T-helper 17 cell (primary cell): ENCODE measurements at places on chromosomes 1 and 21. TPM values are rescaled to one million over a fixed set of nuclear protein-coding genes. Genes with fewer than 3 reads are reported as not detected.

GRCh38 chr21:45572231-45572630 is 30.0 kb upstream of the SLC19A1 start:
- no peak overlapping the region for H3K4me3 ChIP-seq
- peaks cover 18% of the 10 kb centered on the region for H3K27me3 ChIP-seq
- no peak for DNase-seq
- no peaks in the 10 kb centered on the region for H3K36me3 ChIP-seq

DNA sequence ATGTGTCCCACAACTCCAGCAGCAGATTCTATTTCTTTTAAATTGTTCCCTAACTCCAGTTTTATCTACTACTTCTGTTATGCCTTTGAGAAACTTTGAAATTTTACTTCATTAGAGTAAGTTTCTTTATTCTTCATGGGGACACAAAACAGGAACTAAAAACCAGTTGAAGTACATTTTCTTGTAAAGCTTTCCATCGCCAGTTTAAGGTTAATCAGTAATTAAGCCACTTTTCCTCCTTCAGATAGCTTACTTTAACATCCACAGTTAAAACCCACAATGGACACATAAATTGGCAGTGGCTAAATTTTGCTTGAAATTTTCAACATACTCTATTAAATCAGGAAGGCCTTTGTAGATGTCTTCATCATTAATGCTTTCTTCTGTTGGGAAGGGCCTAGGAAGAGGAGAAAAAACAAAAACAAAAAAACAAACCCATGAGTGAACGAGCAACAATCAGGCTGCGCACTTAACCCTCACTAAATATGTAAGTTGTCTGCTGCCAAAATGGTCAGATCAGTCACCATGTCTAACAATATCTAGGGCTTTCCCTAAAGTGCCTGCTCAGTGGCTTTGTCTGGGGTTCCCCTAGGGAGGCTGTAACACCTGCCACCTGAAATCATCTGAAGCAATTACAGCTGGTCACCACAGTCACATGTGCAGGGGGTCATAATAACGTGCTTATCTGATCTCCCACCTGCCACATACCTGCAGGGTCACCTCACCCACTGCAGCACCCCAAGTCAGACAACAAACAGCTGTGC is 187.9 kb downstream of the VAV3 start:
- H3K36me3 ChIP-seq = peaks cover 10% of the 10 kb centered on the region
- peaks cover 6% of the 10 kb centered on the region for H3K4me1 ChIP-seq
- DNase-seq = no peak
- H3K4me3 ChIP-seq = no peak overlapping the region

- H3K4me3 ChIP-seq = no peak overlapping the region
- H3K36me3 ChIP-seq = peaks cover 12% of the 10 kb centered on the region
- no peaks in the 10 kb centered on the region for H3K4me1 ChIP-seq
Measured at GRCh38 chr1:22507587-22507986, 55.7 kb upstream of the EPHA8 start.

DNA sequence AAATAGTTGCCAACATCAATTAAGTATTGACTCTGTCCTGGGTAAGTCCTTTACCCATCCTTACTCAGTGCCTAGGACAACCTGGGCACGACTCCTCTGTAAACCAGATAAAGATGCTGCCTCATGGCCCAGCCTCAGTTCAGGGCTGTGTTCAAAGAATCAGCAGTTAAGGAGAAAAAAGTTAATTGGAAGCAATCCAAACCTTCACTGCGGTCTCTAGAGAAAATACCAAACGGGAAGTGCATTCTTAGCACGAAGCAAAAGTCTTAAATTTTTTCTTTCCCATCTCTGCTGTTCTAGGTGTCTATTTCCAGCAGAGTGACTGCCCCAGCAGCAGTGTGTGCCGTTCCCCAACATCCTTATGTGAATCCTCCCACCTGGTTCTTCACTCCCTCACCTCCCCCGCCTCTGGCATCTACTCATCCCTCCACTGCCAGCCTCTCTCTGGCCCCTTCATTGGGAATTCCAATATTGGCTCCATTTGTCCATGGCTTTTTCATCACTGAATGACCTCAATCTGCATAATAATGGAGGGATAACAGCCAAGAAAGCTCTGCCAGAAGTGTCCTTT is 23.2 kb downstream of the KANK4 start:
- no peak overlapping the region for H3K4me3 ChIP-seq
- peaks cover 11% of the 10 kb centered on the region for H3K27me3 ChIP-seq
- H3K36me3 ChIP-seq = peaks cover 2% of the 10 kb centered on the region
- H3K27ac ChIP-seq = no peak overlapping the region
- DNase-seq = no peak

DNA sequence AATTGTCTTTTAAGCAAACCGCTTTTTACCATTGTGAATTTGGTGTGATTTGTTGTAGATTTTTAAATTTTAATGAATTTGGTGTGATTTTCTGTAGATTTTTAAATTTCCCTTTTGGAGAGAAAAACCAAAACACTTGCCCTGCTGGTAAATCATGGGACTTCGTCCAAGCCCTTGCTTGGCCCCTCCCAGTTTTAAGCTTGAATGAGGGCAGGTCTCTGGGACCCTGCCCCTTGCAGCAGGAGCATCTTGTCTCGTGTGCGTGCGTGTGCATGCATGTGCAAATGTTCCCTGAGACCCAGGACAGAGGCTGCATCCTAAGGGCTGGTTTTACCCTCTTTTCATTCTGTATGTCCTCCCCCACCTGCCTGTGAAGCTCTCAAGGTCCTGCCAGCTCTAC is 248.6 kb downstream of the GREM2 start:
- no peaks in the 10 kb centered on the region for H3K27me3 ChIP-seq
- H3K4me1 ChIP-seq = no peaks in the 10 kb centered on the region
- H3K4me3 ChIP-seq = no peak overlapping the region
- no peak overlapping the region for H3K27ac ChIP-seq
- H3K36me3 ChIP-seq = no peaks in the 10 kb centered on the region

DNA sequence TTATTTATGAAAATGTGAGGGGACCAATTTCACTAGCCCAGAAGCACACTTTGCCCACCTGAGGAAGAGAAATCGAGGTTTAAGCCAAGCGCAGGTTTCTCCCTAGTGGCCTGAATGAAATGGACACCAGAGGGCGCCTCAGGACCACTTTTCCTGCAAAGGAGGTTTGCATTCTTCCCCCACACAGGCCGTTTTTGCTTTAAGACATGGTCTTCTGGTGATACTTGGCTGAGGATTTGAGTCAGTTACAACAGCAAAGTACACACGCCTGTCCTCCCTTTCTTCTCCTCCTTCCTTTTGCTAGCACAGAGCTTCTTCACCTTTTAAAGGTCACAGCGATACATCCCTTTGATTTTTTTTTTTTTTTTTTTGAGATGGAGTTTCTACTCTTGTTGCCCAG is 5.4 kb downstream of the PLA2G2E start:
- peak; percentile 49 for DNase-seq
- no peak overlapping the region for H3K4me3 ChIP-seq
- peaks cover 7% of the 10 kb centered on the region for H3K27me3 ChIP-seq
- peaks cover 2% of the 10 kb centered on the region for H3K36me3 ChIP-seq
- no peak overlapping the region for H3K27ac ChIP-seq

GRCh38 chr1:54876814-54877213 is 10.2 kb downstream of the DHCR24 start:
- no peaks in the 10 kb centered on the region for H3K4me1 ChIP-seq
- H3K27ac ChIP-seq = no peak overlapping the region
- no peak overlapping the region for H3K4me3 ChIP-seq
- no peak for DNase-seq
- H3K27me3 ChIP-seq = no peaks in the 10 kb centered on the region

GRCh38 chr1:199723250-199723956 is 304.1 kb upstream of the NR5A2 start:
- no peak overlapping the region for H3K27ac ChIP-seq
- DNase-seq = no peak
- H3K4me1 ChIP-seq = peaks cover 3% of the 10 kb centered on the region
- H3K36me3 ChIP-seq = no peaks in the 10 kb centered on the region
- peaks cover 23% of the 10 kb centered on the region for H3K27me3 ChIP-seq
- H3K4me3 ChIP-seq = no peak overlapping the region

DNA sequence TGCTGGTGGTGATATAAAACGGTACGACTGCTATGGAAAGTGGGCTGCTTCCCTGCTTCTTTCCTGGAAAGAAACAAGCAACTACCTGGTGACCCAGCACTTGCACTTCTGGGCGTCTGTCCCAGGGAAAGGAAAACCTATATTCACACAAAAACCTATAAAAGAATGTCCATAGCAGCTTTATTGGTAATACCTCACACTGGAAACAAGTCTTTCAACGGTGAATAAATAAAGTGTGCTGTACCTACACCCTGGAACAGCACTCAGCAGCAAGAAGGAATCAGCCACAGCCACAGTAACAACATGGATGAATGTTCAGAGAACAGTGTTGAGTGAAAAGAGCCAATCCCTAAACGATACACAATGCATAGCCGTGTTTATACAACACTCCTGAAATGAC is 19.9 kb downstream of the SLC19A1 start:
- H3K36me3 ChIP-seq = peaks cover 2% of the 10 kb centered on the region
- no peak overlapping the region for H3K27ac ChIP-seq
- H3K27me3 ChIP-seq = no peaks in the 10 kb centered on the region
- DNase-seq = no peak
- H3K4me1 ChIP-seq = peaks cover 6% of the 10 kb centered on the region
- H3K4me3 ChIP-seq = no peak overlapping the region

GRCh38 chr1:3029991-3030662 is 8.9 kb downstream of the ACTRT2 start:
- no peak overlapping the region for H3K27ac ChIP-seq
- no peaks in the 10 kb centered on the region for H3K27me3 ChIP-seq
- DNase-seq = no peak
- H3K4me1 ChIP-seq = peaks cover 14% of the 10 kb centered on the region
- no peak overlapping the region for H3K4me3 ChIP-seq

DNA sequence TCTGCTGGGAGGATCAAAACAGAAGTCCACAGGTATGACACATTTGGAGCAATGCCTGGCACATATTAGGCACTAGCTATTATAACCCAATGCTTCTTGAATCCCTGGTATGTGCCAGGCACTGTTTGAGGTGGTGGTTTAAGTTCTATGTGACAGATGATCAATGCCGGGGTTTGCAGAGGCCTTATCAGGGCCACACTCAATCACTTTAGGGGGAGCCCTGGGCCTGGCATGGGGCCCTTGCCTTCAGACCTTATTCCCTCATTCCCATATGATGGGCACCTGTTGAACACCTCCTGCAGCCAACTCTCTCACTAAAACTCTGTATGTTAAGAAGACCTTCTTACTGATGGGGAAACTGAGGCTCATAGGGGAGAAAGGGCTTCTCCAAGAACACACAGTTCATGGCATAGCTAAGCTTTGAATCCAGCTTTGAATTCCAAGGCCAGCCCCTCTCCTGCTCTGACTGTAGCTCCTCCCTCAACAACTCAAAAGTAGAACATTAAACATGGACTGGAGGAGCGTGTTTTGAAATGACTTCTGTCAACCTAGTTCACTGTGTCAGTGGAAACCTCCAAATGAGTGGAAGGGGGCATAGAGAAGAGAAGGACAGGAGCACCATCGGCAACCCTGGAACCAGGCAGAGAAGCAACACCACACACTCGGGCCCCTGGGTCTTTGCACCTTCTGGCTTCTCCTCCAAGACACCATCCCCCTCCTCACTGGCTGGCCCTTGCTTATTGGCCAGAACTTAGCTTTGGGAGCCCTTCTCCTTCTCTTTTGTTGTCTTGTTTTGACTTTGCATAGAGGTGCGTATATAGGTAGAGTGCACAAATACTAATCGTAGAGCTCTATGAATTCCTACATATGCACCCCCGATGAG is 6.6 kb upstream of the IFFO2 start:
- peaks cover 7% of the 10 kb centered on the region for H3K4me1 ChIP-seq
- no peak overlapping the region for H3K4me3 ChIP-seq
- H3K27ac ChIP-seq = no peak overlapping the region
- peaks cover 13% of the 10 kb centered on the region for H3K27me3 ChIP-seq
- H3K36me3 ChIP-seq = no peaks in the 10 kb centered on the region
- DNase-seq = no peak

- H3K27ac ChIP-seq = no peak overlapping the region
- DNase-seq = no peak
- no peaks in the 10 kb centered on the region for H3K36me3 ChIP-seq
- no peaks in the 10 kb centered on the region for H3K4me1 ChIP-seq
- no peak overlapping the region for H3K4me3 ChIP-seq
Measured at GRCh38 chr1:104648269-104648691, 898.6 kb downstream of the AMY1C start.

GRCh38 chr1:62800825-62801306 is 16.9 kb downstream of the ATG4C start:
- no peaks in the 10 kb centered on the region for H3K27me3 ChIP-seq
- no peak overlapping the region for H3K4me3 ChIP-seq
- peaks cover 9% of the 10 kb centered on the region for H3K4me1 ChIP-seq
- no peak for DNase-seq

GRCh38 chr1:169217636-169218035 is 111.1 kb downstream of the ATP1B1 start:
- no peak for DNase-seq

DNA sequence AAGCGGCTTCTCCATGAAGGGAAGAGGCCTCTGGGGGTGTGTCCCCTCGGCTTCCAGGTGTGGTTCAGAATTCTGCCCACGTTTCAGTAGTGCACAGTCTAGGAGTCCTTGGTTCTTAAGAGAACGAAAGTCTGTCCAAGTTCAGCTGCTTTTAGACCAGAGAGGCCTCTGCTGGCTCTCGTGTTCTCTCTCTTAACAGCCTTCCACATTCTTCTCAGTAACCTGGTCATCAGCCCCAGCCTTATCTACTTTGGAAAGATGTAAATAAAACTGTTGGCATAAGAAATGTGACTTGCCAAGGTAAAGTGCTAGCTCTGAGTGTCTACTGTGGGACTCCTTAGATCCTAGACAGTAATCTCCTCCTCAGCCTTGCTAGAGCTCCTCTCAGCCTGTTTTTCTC is 15.3 kb upstream of the STUM start:
- H3K27me3 ChIP-seq = peaks cover 55% of the 10 kb centered on the region
- DNase-seq = no peak
- H3K4me1 ChIP-seq = peaks cover 3% of the 10 kb centered on the region
- H3K36me3 ChIP-seq = peaks cover 6% of the 10 kb centered on the region

GRCh38 chr1:33410091-33410701 is 20.7 kb downstream of the PHC2 start:
- no peak overlapping the region for H3K27ac ChIP-seq
- H3K4me3 ChIP-seq = no peak overlapping the region
- peaks cover 3% of the 10 kb centered on the region for H3K36me3 ChIP-seq
- DNase-seq = no peak
- H3K27me3 ChIP-seq = peaks cover 30% of the 10 kb centered on the region
- H3K4me1 ChIP-seq = no peaks in the 10 kb centered on the region

GRCh38 chr1:26717017-26717491 is 21.2 kb downstream of the ARID1A start:
- DNase-seq = no peak
- H3K36me3 ChIP-seq = no peaks in the 10 kb centered on the region
- peak overlapping the region; percentile 88 for H3K27ac ChIP-seq
- no peaks in the 10 kb centered on the region for H3K27me3 ChIP-seq

GRCh38 chr1:112516141-112516540 is 7.4 kb downstream of the WNT2B start:
- H3K27ac ChIP-seq = no peak overlapping the region
- H3K4me1 ChIP-seq = peaks cover 6% of the 10 kb centered on the region
- no peak for DNase-seq
- no peaks in the 10 kb centered on the region for H3K27me3 ChIP-seq
- no peak overlapping the region for H3K4me3 ChIP-seq

GRCh38 chr1:85799737-85800136 is 91.5 kb upstream of the ZNHIT6 start:
- H3K4me1 ChIP-seq = no peaks in the 10 kb centered on the region
- H3K27me3 ChIP-seq = no peaks in the 10 kb centered on the region
- no peak for DNase-seq
- H3K4me3 ChIP-seq = no peak overlapping the region

Gene HAPLN2
- total RNA-seq = 0.35 TPM

Gene LMX1A
- total RNA-seq = not detected

Gene ZBTB37
- total RNA-seq = 15.4 TPM

Gene RPL11
- total RNA-seq = 1,753 TPM

Gene KRTAP8-1
- total RNA-seq = not detected

Gene TRIM46
- total RNA-seq = 12.7 TPM

Gene EXO5
- total RNA-seq = 7.4 TPM

Gene RNF223
- total RNA-seq = not detected

Gene CCDC30
- 2.9 TPM for total RNA-seq
